ENCODE measurements at places on chromosomes 13 and 19.

DNA sequence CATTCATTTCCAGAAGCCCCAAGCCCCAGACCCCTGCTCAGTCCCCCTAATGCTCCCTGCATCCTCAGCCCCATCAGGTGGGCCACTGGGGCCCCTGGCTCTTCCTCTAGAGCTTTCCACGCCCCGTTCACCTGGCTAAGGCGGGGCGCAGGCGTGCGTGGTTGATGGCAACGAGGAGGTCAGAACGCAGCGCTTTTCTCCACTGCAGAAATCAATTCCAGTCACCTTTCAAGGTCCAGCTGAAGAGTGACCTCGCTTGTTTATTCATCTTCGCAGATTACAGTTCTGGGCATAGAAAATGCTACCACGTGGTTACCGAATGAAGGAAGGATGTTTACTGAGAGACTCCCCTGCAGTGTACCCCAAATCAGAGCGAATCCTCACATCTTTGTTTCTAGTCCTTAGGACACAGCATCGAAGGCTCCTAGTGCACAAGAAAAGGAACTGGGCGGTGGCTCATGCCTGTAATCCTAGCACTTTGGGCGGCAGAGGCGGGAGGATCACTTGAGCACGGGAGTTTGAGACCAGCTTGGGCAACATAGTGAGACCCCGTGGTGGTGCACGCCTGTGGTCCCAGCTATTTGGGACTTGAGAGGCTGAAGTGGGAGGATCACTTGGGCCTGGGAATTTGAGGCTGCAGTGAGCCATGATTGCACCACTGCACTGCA, 828 bp upstream of the PBX4 start:
- DNase-seq = no peak

GRCh38 chr13:29957320-29957719, 106.9 kb upstream of the UBL3 start:
- no peak for DNase-seq

GRCh38 chr19:9323557-9323918, 441 bp upstream of the ZNF559 start:
- DNase-seq = peak; percentile 81

DNA sequence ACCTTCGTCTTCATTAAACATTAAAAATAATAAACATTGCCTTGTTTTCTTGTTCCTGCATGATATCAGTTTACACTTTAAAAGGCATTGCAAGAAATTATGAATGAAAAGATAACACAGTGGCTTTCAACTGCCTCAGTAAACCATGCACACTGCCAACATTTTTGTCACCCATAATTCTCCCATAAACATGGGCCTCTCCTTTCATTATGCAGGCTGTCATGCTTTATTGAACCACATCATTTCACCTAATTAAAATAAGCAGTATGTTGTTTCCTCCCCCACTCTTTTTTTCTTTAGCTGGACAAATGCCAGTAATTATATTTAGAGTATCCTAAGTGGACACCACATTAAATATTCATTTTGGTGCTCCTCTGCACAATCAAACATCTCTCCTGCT, 1566.5 kb upstream of the SLC10A2 start:
- DNase-seq = peak; percentile 90

DNA sequence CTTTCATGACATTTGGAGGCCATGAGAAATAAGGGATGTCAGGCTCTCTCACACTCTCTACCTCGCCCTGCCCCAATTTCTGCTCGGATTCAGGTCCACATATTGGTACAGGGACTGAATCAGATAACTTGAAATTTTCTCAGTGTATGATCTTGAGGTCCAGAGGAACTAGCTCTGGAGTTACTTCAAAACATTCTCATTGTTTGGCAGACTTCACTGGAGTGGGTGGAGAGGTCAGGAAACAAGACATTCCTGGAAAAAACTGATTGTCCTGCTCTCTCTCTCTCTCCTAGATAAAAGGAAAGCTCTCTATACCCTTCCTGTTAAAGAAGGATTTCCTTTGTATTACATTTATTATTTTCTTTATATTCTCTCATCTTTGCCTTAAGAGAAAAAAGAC, 428.1 kb upstream of the DACH1 start:
- no peak for DNase-seq

- DNase-seq = peak; percentile 80
Measured at GRCh38 chr13:109687559-109688448, 98.6 kb downstream of the IRS2 start.

GRCh38 chr13:97316390-97316789, 94.3 kb downstream of the MBNL2 start:
- no peak for DNase-seq

DNA sequence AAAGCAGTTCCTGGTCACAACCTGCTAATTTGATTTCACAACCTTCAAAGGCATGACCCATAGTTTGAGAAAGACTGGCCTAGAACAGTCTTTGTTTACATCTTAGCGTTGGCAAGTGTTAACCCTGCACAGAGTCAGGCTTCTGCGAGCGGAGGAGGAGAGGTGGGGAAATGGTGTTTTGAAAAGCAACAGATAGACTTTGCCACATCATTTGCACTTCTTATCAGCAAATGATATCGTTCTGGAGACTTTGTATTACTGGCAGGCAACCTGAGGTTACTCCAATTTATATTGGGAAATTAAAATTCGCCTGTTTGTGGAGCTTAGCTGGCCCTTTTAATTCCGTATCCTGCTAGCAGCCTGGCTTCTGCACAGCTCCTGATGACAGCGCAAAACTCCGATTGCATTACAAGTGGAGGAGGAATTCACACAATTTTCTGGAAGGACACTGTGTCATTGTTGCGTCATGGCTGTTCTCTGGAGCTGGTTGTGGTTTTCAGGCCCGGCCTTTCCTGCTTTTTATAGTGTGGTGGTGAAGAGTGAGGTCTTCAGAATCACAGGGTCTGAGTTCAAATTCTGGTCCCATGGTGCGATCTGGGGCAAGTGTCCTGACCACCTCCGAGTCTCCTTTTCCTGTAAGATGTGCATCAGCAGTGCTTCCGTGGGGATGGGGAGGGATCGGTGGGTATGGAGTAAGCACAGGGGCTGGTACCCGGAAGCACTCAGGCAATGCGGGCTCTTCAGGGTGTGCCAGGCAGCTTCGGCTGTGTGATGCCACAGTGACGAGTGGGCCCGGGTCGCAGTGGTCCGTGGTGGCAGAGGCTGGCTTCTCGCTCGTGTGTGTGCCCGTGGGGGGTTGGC, 49.1 kb upstream of the EHD2 start:
- no peak for DNase-seq

GRCh38 chr19:748274-748598, 2.7 kb upstream of the MISP start:
- DNase-seq = no peak

DNA sequence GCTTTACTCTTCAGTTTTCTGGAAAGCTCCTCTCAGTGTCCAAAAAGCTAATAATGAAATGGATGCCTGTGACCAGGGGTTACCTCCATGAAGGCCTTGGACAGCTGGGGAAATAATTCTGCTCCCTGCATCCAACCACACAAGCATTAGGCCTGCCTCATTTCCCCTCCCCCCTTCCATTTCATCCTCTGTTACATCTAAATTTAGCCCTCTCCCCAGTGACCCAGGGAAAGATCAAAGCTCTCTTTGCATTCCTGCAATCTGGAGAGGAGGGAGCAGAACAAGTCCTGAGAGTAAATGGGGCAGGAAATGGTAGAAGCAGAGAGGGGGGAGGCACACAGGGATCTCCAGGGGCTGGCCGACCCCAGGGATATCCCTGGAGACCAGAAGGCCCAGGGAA, 452.7 kb downstream of the TSHZ3 start:
- no peak for DNase-seq

DNA sequence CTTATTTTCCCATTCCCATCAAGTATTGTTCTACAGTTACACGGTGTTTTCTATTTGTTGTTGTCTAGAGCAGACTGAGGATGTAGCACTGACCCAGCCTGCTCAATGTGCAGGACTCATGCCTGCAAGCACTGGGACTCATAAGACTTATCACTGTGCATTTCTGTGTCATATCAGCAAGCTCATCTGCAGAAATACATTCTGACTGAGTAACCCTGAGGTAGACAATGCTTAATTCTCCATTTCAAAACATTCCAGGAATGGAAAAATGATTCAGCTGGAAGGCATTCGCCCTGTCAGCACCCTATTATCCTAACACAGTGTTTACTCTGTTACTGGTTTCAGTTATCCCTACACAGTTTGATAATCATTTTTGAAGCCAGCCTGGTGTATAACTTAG, 2506.4 kb downstream of the PCDH9 start:
- DNase-seq = no peak

- no peak for DNase-seq
Measured at GRCh38 chr19:50065938-50066337, 40.1 kb downstream of the ZNF473 start.

All from COR-L47 (cell line).